Sciatic nerve (tissue), 2 donors: ENCODE measurements at places on chromosomes 1 and 21. TPM values are rescaled to one million over a fixed set of nuclear protein-coding genes. Genes with fewer than 3 reads are reported as not detected.

DNA sequence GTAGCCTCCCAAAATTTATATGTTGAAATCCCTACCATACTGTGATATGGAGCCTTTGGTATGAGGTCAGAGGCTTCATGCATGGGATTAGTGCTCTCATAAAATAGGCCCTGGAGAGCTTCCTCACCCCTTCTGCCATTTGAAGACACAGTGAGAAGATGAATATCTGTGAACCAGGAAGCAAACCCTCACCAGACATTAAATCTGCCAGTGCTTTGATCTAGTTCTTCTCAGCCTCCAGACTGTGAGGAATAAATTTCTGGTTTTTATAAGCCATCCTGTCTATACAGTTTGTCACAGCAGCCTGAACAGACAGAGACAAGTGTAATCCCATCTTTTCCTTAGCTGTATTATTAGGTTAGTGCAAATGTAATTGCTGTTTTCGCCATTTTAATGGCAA lies 88.4 kb downstream of the OLFML2B start:
- no peak for DNase-seq

PTGFRN gene
- total RNA-seq: 20.4 TPM

GRCh38 chr1:107991371-107992066 lies 26.5 kb upstream of the VAV3 start:
- no peak for DNase-seq

A3GALT2 gene
- total RNA-seq: not detected

MIXL1 gene
- total RNA-seq: not detected

PRAMEF7 gene
- not detected for total RNA-seq

C1orf115 gene
- 24.3 TPM for total RNA-seq

SPRR2F gene
- total RNA-seq: not detected

GBP2 gene
- 80.0 TPM for total RNA-seq

- no peak for DNase-seq
Observed at GRCh38 chr1:147052143-147052542, 114.0 kb downstream of the NBPF12 start.

CR1 gene
- total RNA-seq: 30.1 TPM

DNA sequence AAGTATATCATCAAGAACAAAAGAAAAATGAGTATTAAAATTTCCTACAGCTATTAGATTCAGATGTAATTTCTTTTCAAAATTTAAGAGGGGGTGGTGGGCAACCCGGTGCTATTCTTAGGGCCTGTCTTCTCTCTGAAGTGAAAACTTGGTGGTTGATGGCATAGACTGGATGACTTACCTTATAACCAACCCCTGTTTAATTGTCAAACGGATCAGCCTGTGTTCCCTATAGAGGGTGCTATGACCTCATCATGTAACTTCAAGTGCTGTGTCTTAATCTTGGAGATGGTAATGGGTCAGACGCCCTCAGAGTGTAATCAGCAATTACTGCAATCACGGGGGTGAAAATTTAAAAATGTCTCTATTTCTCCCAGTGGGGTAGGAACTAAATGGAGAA lies 176.2 kb downstream of the PCP4 start:
- no peak for DNase-seq

TMEM200B gene
- total RNA-seq: 24.6 TPM

SNX7 gene
- total RNA-seq: 24.5 TPM

DNA sequence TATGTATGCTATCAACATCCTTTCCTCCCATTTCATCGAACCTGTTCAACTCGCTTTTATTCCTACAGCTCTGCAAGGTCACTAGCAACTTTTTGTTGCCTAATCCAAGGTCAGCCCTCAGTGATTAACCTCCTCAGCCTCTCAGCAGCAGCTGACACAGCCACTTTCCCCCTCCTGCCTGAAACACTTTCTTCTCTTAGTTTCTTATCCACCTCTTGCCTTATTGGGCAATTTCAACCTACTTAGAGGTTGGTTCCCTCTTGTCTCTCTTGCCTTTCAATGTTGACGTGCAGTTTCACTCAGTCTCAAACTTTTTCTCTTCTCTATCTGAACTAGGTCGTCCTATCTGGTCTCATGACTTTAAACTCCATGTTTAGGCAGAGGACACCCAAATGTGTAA lies 156.3 kb downstream of the C1orf94 start:
- DNase-seq: no peak

DNA sequence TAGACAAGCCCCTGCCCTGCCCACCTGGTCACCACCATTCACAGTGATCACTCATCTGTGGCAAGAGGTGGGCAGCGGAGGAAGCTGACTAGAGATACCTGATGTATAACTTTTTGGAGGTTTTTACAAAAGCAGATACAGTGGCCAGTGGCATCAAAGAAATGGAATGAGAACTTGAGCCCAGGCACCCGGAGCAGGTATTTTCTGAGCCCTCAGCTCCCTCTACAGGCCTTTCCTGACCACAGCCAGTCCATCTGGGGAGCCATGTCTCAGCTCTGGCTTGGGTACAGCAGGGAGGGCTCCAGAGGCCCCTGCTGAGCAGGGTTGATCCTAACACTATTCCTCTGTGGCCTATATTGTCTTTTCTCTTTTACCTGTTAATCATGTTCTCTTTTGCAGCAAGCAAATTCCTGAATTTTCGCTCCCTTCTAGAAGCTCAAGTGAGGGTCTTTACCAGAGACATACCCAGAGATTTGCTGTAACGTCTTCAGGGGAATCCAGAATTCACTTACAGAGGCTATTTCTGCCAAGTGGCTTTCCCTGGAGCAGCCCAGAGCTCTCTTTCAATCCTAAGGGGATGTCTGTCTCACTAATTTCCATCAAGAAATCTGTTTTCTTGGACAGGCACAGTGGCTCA lies 27.3 kb downstream of the GPR157 start:
- no peak for DNase-seq

- no peak for DNase-seq
Observed at GRCh38 chr1:240056350-240056749, 35.3 kb upstream of the FMN2 start.

- no peak for DNase-seq
Observed at GRCh38 chr1:31666263-31666963, 21.7 kb upstream of the PEF1 start.

- no peak for DNase-seq
Observed at GRCh38 chr1:24003331-24003972, 23.3 kb upstream of the SRSF10 start.

LIPI gene
- 0.98 TPM for total RNA-seq

KRTAP19-3 gene
- total RNA-seq: not detected

DNA sequence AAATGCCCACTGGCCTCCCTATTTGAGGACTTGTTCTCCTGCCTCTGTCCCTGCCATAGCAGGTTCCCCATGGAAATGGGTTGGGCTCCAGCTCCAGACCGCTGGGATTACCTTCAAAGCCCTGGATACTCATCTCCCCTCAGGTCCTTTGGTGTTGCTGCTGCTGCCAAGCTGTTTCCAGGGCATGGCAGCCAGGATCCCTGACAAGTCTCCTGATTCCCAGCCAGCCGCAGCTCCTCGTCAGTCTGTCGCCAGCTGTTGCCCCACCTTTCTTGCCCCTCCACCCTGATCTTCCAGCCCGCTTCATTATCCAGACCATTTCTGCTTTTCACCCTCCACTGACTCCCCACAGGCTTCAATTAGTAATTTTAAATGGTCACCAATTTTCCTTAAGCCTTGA lies 68.3 kb upstream of the KCND3 start:
- DNase-seq: no peak

KRTAP21-1 gene
- total RNA-seq: not detected

RNU1-3 gene
- 13,769 TPM for total RNA-seq

KCND3 gene
- total RNA-seq: 7.5 TPM

AK4 gene
- total RNA-seq: 27.6 TPM

GRCh38 chr1:154994591-154994990 lies 1.2 kb downstream of the LENEP start:
- no peak for DNase-seq

GRCh38 chr1:245877976-245878375 lies 629.1 kb downstream of the SMYD3 start:
- DNase-seq: no peak

- DNase-seq: no peak
Observed at GRCh38 chr1:180579961-180580611, 21.3 kb downstream of the OVAAL start.

- no peak for DNase-seq
Observed at GRCh38 chr1:28578696-28579218, 13.3 kb upstream of the RAB42 start.
